ENCODE measurements at places on chromosomes 3 and 15.
A peak's percentile ranks its signal among the peaks of the same experiment; 100 is the strongest.

GRCh38 chr3:17765819-17766472, 23.5 kb upstream of the TBC1D5 start:
- DNase-seq: no peak

DNA sequence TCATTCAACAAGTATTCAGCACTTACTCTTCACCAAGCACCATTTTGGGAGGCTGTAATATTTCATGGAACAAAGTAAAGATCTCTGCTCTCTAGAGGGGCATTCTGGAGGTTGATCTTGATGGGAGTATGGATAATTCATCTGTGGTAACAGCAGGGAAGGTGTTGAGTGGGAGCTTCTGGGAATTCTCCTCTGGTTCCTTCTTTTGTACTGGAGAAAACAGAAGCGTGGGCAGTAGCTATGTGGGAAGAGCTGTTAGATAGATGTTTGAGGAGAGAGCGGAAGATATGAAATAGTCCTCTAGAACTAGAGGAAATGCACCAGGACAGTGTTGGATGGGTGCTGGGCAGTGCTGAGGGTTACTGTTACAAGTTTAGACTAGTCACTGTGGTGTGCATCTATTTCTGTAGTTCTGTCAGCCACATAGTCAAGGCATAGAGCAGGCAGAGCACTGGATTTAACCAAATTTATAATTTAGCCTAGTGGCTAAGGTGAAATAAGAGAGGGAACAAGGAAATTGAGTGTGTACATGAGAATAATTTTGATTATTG, 9.6 kb downstream of the NMD3 start:
- DNase-seq: no peak

DNA sequence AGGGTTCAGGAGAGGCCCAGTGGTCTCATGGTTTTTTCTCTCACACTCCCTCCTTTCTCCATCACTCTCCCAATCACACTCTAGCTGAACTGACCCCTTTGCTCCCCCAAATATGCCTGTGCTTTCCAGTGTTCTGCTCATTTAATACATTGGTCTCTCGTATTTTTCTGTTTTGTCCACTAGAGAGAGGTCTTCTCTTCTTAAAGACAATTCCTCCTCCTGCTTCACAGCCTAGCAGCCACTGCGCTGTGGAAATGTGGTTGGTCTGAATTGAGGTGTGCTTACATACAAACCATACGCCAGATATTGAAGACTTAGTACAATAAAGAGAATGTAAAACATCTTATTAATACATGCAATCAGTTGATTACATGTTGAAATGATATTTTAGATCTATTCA, 60.6 kb upstream of the XCR1 start:
- no peak for DNase-seq

DNA sequence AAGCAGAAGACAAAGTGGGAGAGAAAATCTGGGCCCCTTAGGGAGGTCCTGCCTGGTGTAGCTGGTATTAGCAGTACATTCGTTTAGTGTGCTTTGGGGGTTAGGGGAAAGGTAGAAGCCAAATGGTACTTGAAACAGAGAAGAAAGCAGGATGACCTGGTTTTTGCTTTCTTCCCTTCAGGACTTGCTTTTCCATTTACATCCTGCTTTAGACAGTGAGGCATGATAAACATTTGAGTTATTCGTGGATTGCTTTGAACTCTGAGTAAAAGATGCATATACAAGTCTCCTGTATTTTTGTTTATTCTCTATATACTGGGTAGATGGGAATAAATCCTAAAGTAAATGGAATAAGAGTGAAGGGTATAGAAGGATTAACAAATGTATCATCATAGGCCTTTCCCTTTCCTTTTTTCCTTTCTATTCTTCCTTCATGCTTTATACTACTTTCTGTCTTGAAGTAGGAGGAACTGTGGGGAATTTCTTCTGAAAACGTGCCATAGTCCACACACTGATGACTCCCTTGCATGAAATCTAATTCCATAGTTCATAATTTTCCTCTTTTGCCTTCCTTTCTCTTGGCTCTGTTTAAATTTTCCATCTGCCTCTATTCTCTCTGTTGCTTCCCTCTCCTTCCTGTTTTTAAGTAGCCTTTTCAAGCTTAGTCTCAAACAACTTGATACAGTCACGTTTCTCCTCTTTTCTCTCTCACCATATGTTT, 139.5 kb upstream of the RBMS3 start:
- no peak for DNase-seq

GRCh38 chr3:165938986-165939540, 101.8 kb upstream of the BCHE start:
- no peak for DNase-seq

DNA sequence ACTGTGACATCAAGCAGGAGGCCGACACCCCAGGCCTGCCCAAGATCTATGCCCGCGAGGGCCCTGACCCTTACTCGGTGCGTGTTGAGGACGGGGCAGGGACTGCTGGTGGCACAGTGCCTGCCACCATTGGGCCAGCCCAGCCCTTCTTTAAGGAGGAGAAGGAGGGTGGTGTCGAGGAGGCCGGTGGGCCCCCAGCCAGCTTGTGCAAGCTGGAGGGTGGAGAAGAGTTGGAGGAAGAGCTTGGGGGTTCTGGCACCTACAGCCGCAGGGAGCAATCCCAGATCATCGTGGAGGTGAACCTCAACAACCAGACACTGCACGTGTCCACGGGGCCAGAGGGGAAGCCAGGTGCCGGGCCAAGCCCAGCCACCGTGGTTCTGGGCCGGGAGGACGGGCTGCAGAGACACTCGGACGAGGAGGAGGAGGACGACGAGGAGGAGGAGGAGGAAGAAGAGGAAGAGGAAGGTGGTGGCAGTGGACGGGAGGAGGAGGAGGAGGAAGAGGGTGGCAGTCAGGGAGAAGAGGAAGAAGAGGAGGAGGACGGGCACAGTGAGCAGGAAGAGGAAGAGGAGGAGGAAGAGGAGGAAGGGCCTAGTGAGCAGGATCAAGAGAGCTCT, 5.4 kb downstream of the ZBTB47 start:
- no peak for DNase-seq

- peak; percentile 18 for DNase-seq
Measured at GRCh38 chr15:31476866-31477265, 150.2 kb downstream of the KLF13 start.

All from ureter (tissue), 1 donor.